ENCODE measurements at places on chromosomes 6 and 20. TPM values are rescaled to one million over a fixed set of nuclear protein-coding genes. Genes with fewer than 3 reads are reported as not detected.

- no peak for DNase-seq
Measured at GRCh38 chr6:412146-412886, 20.8 kb downstream of the IRF4 start.

DNA sequence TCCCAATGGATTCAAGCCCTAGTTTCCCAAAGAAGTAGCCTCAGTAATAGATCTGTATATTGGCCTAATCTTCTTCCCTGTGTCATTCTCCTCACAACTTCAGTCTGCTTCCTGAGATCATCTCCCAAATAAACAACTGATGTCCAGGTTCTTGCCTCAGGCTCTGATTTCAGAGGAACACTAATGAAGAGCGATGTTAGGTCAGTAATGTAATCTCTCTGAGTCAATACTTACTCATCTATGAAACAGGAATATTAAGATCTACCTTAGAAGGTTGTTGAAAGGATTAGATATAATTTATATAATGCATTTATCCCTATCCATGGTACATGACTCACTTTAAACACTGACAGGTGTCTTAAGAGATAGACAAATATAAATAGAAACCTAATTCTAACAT lies 246.0 kb upstream of the FLRT3 start:
- no peak for DNase-seq

GRCh38 chr6:161549977-161550655 lies 276.3 kb upstream of the AGPAT4 start:
- no peak for DNase-seq

- DNase-seq = no peak
Measured at GRCh38 chr20:62289898-62290297, 12.9 kb upstream of the ADRM1 start.

CEP250 gene
- total RNA-seq = 43.4 TPM

DNA sequence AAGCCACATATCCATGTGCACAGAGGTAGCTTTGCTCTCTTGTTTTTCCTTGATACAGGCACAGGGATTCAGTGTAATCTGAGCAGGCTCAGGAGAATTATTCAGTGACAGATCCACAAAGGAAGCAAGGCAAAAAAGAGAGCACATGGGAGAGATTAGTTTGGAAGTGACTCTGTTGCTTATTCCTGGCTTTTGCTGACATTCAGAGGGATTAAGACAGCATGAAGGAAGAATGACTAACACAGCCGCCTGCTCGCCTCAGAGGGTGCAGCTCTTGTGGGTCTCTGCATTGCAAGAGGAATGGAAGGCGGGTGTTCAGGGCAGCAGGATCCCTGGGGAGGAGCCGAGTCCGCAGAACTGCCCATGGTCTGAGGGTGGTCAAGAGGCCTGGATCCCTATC lies 203.4 kb upstream of the KCNQ5 start:
- no peak for DNase-seq

DNA sequence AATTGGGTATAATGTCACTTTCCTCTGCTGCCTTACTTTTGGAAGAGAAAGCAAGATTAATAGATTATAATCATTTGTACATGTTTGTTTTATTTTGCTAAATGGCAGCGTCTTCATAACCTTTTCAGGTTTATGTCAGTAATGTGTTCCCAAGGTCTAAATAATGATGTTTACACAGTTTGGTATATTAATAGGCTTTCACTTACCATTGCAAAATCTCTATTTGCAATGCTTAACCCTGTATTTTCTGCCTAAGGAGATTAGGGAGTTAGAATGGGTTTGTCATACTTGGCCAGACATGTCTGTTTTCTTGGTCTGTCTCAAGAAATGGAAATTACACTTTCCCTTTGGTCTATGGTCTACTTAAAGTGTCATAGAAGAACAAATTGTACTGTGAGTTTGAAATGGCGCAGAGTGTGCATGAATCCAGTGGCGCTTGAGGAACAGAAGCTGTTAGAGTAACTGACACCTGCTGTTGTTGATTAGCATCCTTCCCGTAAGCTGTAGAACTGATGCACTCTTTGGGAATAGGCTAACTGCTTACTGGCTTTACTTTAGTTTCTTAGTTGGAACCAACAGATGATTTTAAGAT lies 261.1 kb downstream of the SAMD5 start:
- no peak for DNase-seq

GRCh38 chr6:41074692-41075436 lies 2.1 kb downstream of the NFYA start:
- DNase-seq = no peak

GRCh38 chr6:111662072-111662793 lies 56.6 kb upstream of the TRAF3IP2 start:
- DNase-seq = no peak

SNAP91 gene
- total RNA-seq = not detected

DNA sequence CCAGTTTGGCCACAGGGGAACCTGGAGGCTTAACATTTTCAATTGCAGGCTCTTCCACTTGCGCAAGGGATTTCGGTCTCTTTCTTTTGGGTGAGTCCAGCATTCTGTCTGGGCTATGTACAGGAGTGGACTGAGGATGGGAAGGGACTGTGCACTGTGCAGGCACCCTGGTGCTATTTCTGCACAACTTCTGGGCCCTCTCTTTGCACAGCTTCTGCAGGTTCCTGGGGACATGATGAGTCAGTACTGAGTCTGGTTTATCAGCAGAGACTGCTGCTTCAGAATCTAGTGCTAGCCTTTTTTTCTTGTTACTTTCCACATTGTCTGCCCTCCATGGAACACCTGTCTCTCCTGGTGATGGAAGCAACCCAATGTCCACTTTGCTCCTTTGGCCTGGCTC lies 78.5 kb upstream of the ASF1A start:
- no peak for DNase-seq

GRCh38 chr6:151701911-151702562 lies 105.4 kb upstream of the ESR1 start:
- DNase-seq = no peak

- no peak for DNase-seq
Measured at GRCh38 chr20:41960166-41960565, 342.0 kb upstream of the CHD6 start.

Data from activated naive CD4-positive, alpha-beta T cell treated with anti-CD3 and anti-CD28 coated beads for 36 hours (primary cell).